ENCODE measurements at places on chromosomes 12 and 14.

DNA sequence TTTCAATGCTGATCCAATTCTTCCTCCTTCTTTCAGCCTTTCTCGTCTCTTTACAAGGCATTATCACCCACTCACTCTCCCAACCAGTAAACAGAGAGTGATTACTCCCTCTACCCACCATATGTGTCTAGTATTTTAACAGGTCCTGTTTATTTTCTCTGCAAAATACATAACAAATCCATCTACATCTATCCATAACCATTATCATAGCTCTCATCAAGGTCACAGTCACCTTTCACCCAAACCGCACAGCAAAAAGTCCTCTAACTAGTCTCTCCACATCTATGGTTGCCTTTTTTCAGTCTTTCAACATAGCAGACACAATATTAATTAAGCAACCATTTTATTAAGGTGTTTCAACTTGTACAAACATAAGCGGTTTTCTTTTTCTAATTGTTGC lies 21.9 kb upstream of the RERG start:
- no peak for DNase-seq

- DNase-seq = no peak
Measured at GRCh38 chr12:85568395-85569103, 267.7 kb downstream of the RASSF9 start.

GRCh38 chr12:123143736-123144461 lies 7.0 kb downstream of the PITPNM2 start:
- no peak for DNase-seq

DNA sequence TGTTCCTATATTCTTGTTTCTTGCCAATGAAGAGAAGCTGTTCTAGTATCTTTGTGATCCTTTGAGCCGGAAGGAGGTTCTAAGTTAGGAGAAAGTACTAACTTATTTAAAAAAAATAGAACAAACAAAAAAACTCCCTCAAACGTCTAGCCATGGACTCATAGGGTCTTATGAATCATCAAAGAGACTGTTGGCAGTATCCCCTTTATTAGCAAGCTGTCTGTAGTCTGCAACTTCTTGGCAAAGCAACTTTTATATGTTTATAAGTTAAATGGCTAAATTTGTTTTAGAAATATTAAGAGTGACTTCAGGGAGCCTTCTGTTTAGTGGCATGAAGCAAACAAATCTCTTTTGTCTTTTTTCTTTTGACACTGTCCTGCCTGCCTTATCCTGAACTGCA lies 291.9 kb downstream of the FUT8 start:
- no peak for DNase-seq

- no peak for DNase-seq
Measured at GRCh38 chr12:3677609-3678008, 75.3 kb downstream of the CRACR2A start.

- peak; percentile 49 for DNase-seq
Measured at GRCh38 chr14:73759183-73759713, 45.1 kb upstream of the PNMA1 start.

DNA sequence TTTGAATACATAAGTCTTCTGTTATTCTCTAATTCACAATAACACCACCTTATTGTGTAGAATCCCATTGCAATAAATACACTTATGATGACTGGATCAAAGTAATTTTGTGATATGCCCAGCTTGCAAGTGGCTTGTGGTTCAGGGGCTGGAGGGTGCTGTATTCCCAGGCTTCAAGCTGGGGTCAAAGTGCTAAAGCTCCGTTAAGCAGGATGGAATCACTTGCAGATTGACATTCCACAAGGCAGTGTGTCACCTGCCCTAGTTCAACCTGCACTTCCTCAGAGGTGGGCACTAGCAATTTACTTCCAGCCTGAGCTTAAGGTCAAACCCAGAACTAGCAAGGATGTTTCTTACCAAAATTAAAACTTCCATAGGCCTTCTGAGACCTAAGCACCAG lies 166.6 kb downstream of the SSPN start:
- no peak for DNase-seq

DNA sequence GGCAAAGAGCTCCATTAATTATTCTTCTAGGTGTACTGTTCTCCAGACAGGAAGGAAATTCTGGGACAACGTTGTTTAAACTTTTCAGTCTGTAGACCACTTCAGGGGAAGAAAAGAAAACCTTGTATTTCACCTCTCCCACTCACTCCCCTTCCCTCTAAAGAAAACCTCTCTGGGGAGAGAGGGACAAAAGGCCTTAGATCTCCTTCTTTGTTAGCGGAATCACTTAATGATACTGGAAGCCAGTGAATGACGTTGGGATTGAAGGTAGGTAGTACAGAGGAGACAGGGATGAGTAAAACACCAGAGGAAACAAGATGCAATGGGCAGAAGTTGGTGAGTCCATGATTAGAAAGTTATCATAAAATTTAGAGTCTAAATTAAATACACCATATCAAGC lies 38.7 kb upstream of the SGPP1 start:
- no peak for DNase-seq

DNA sequence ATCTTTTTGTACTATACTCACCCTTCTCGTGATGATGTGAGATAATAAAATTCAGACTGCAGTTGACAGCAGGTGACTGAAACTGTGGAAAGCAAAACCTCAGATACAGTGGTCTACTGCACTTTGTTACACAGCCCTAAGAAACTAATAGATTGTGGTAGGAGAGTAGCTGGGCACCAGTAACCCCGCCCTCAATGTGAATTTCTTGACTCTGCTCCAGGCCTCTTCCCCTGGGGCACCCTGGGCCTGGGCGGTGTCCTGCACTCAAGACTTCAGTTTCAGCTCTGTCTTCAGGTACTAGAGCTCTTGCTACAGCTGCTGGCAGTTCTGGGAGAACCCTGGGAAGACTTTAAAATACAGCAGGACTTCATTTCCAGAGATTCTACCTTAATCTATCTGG lies 197.6 kb upstream of the AVPR1A start:
- no peak for DNase-seq

- no peak for DNase-seq
Measured at GRCh38 chr14:55684956-55685584, 105.1 kb downstream of the KTN1 start.

DNA sequence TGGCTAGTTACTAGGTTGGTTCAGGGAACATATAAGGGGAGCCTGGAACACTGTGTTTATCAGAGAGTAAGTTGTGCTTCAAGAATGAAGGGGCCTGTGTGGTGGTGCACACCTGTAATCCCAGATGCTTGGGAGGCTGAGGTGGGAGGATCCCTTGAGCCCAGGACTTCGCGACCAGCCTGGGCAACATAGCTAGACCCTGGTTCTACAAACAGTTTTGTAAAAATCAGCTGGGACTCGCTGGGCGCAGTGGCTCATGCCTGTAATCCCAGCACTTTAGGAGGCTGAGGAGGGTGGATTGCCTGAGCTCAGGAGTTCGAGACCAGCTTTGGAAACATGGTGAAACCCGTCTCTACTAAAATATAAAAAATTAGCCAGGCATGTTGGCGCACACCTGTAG lies 42.1 kb upstream of the GPR132 start:
- DNase-seq = no peak

GRCh38 chr14:105387530-105387922 lies 10.8 kb upstream of the TEX22 start:
- DNase-seq = no peak

DNA sequence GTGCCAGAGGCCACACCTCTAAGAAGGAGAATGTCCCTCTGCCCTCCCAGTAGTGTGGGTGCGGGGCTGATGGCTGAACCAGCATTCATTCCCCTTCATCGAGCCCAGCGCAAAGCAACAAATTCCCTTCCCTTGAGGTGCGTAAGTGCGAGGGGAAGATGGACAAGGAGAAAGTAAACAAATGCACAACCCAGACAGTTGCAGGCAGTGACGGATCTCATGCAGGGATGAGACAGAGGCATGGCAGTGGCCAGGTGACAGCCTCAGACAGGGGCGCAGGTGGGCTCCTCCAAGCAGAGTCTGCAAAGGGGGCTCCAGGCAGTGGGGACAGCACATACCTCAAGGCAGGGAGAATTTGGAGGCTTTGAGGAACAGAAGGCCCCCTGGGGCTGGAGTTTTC lies 2.3 kb upstream of the MYL2 start:
- DNase-seq = no peak

DNA sequence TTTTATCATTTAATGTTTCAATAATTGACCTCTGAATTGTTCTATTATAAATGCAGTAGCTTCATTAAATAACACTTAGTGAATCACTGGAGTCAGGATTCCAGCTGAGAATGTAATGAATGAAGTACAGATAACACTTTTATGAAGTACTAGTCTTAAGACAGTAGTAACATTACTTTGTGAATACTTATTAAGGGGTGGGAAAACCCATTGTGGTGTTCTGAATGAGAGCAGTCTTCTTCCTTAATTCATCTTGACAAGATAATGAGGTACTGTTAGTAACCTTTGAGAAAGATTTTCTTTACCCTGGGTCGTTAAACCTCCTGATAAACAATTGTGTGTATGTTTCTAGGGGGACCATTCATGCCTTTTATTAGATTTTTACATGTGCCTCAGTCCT lies 12.7 kb downstream of the NUP107 start:
- no peak for DNase-seq

DNA sequence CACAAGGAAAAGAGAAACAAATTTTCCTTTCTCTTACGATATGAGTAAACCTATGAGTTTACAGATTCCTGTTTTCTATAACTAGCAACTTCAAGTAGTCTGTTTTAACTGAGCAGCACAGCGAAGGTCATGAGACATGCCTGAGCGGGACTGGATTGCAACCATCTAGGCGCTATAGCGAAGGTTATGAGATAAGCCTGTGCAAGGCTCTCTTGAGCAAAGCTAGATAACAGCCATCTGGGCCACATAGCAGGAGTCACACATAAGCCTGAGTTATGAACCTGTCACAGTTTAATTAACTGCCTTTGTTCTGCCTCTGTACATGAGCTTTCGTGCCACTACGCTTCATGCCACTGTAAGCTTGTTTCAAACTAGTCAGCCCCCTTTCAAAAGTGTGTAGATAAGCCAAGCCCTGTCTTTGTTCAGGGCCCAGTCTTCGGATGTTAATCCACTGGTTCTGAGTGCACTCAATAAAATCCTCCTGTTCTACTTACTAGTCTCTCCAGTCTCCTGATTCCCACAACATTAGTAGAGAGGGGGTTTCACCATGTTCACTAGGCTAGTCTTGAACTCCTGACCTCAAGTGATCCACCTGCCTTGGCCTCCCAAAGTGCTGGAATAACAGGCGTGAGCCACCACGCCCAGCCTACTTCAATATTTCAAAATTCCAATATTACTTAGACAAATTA lies 47.1 kb downstream of the SEC23A start:
- no peak for DNase-seq

- DNase-seq = no peak
Measured at GRCh38 chr14:36362648-36363047, 42.2 kb upstream of the MBIP start.

DNA sequence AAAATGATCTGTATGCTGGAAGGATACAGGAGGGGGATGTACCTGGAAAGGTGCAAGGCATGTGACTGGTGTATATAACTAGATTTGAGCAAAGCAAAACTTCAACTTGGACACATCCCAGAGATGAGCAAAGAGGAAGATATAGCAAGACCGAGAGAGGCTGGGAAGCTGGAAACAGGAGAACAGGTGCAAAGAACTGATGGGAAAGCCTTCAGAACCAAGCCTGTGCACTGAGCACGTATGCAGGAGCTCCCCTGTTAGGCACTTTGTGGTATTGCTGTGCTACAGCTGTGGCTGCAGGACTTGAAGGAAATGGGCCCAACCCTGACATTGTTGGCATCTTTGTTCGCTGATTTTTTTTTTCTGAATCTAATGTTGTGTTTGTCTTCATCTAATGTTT lies 120.7 kb upstream of the PWP1 start:
- no peak for DNase-seq

DNA sequence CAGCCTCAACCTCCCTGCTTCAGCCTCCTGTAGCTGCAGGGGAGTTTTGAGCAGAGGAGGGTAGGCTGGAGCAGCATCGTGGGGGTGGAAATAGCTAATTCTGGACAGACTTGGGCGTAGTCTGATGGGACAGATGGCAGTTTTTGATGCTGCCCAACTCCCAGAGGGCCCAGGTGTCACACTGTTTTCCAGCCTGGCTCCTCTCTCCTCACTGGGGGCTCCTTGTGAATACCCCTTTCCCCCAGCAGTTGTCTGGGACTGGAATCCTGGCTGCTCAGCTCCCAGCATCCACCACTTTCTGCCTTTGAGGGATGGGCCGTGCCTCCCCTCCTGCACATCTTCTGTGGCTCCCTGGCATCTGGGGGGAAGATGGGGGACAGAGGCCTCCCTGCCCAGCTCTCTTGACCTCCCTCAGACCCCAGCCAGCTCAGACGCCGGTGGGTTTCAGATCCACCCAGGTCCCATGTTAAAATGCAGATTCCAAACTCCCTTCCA lies 34.0 kb downstream of the SH2B3 start:
- DNase-seq = no peak

DNA sequence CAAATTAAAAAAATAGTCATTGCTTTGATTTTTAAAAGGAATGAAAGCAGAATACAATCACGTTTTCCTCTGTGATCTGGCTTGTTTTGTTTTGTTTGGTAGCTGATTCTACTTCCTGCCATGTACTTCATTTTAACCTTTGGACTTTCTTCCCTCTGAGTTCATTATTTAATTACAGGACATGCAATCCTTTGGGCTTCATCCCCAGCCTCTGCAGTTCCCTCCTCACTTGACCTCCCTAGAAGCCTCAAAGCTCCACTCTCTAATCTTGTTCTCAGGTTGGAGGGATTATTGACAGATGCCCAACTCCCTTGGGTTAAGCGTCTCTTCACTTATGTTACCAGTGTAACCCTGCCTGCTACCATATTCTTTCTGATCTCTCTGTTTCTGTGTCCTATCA lies 967.9 kb upstream of the SEL1L start:
- no peak for DNase-seq

- no peak for DNase-seq
Measured at GRCh38 chr12:102833687-102834441, 83.2 kb downstream of the PAH start.

DNA sequence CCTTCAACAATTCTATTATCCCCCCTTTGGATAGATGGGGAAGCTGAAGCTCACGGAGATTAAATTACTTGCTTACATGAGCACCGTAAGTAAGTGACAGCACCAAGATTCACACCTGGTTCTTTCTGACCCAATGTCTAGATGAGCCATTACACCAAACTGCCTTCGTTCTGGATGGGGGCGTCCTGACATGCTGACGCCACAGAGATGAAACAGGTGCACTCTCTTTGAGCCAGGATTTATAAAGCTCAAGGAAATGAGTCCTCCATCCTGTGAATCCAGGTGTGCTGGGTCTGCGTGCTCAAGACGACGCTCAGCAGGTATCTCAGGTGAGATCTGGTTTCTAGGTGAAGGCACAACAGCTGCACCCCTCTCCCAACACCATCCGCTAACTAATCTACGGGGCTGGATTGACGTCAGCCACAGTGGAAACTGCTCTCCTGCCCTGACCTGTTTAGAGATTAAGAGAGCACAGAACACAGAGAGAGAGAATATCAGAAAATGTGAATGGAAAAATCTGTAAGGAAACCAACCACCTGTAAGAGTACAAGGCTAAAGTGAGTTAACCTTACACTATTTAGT lies 61.6 kb downstream of the KSR2 start:
- DNase-seq = no peak

- no peak for DNase-seq
Measured at GRCh38 chr12:13313886-13314285, 117.4 kb downstream of the EMP1 start.

- no peak for DNase-seq
Measured at GRCh38 chr12:124433147-124433874, 134.1 kb downstream of the NCOR2 start.

GRCh38 chr14:89651805-89652204 lies 234.8 kb upstream of the FOXN3 start:
- DNase-seq = no peak

- no peak for DNase-seq
Measured at GRCh38 chr14:61836184-61836583, 74.0 kb downstream of the SNAPC1 start.
